ENCODE measurements at places on chromosomes 11 and 22.

GRCh38 chr11:86673055-86673843 lies 833 bp upstream of the ME3 start:
- no peak for DNase-seq

- no peak for DNase-seq
Observed at GRCh38 chr11:58561394-58562098, 14.1 kb downstream of the LPXN start.

- DNase-seq = no peak
Observed at GRCh38 chr11:60710482-60710881, 11.1 kb downstream of the MS4A8 start.

GRCh38 chr11:1864231-1864630 lies 11.3 kb downstream of the LSP1 start:
- DNase-seq = no peak

- DNase-seq = no peak
Observed at GRCh38 chr11:117606790-117607189, 190.2 kb downstream of the DSCAML1 start.

DNA sequence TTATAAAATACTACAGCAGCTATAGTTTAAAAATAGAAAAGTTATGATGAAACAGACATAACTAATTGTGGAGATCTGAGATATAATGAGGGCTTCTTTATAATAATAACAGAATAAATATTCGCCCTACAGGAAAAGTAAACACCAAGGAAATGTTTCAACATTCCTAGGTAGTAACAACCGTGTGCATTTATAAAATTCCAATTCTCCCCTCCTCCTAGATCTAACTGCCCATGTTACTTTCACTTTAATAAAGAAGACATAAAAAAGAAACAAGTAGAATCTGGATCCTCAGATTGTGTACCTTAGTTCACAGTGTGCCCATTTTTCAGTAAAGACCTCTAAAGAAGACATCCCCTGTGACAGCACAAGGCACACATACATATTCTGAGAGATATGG lies 57.8 kb upstream of the MN1 start:
- no peak for DNase-seq

DNA sequence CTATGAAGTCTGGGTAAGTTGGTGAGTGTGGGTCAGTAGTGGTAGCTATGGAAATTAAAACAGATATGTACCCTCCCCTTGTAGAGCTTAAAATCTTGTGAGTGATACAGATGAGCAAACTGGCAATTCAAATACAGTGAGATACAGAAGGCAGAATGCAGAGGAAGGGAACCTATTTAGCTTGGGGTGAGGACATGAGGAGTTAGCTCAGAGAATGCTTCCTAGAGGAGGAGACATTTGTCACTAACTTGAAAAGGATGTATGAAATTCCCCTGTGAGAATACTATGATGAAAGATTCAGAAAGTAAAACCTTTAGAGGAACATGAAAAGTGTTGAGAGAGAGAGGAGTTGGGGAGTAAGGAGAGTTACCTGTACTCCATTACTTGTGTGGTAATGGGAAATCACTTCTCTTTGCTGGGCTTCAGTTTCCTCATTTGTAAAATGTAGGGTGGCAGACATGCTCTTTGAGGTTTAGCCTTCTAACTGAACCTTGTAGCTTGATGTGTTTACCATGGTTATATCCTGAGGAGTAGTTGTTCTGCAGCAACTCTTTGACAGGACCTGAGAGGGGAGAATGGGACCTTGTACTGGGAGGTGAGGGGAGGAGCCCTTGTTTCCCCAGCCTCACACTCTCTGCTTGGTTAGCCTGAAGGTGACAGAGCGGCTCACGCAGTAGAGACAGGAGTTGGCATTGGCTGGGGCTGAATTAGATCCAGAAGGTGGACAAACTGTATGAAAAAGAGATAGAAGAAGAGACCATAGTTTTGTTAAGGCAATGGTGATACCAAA lies 17.9 kb downstream of the SWAP70 start:
- no peak for DNase-seq

DNA sequence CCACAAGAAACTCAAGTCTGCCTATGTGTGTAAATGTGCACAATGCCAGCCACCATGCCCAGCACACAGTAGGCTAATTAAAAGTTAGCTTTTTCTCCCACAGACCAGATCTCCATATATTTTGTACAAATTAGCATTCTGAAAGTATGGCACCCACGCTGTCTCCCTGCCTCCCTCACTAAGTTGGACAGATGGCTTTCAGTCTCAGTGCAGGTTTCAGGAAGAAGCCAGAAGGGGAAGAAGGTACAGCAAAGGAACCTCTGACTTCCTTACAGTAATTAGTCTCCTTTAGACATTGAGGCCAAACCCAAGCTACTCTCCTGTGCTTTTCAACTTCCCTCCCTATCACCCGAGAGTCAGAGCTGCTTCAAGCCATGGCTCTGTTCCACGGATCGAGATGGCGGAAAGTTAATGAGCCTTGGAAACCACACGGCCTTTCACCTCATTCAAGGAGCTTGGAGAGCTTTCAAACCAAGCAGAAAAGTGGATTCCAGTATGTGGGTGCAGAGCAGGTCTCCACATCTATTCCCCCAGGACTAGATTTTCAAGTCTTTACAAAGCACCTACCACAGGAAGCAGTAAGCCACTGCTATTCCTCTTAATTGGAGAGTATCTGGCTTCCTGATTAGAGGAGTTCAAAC lies 221.1 kb upstream of the NARS2 start:
- no peak for DNase-seq

Measured in glutamatergic neuron (in vitro differentiated cells).